ENCODE measurements at places on chromosomes 13 and 19.

DNA sequence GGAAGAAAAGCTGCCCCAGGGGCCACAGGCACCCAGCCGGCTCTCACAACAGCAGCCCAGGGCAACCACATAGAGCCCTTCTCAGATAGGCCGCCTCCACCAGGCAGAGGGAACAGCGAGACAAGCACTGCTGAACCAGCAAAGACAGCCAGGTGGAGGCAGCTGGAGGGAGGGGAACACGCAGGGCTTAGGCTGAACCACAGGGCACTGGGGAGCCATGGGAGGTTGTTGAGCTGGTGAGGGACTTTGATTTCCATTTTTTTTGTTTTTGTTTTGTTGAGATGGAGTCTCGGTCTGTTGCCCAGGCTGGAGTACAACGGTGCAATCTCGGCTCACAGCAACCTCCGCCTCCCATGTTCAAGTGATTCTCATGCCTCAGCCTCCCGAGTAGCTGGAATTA lies 3.5 kb downstream of the GAMT start:
- peak; percentile 67 for DNase-seq

GRCh38 chr13:47317356-47317755 lies 420.5 kb upstream of the HTR2A start:
- DNase-seq, result no peak

GRCh38 chr19:8531470-8531869 lies 17.5 kb upstream of the ZNF414 start:
- no peak for DNase-seq

DNA sequence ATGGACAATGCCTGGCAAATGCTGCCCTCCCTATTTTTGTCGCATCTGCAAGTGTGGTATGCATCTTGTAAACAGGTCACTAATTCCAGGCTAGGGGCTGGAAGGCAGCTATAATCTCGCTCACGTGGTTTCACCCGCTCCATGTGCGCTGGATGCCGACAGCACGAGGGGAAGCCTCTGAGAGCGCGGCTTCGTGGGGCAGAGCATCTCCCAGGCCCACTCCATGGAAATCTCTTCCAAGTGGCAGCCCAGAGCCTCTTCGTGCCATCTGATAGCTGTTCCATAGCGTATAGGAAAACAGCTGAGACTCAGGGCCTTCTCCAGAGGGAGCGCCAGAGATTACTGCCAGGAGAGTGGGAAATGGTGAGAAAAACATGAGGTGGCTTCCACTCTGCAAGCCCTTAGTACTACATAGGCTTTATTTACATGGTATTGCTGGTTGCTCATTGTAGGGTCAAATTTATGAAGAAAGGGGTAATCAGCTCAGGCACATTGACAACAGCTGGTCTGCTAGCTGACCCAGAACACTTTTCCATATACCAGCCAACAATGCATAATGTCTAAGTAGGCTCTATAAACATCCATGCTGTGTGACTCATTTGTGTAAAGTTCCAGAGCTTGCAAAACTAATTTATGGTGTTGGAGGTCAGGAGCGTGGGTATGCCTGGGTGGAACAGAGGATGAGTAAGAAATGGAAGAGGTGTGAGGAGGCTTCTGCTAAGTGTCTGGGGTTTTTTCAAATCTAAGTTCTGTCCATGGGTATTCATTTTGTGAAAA lies 165.2 kb downstream of the SHISA2 start:
- DNase-seq, result no peak

- no peak for DNase-seq
Measured at GRCh38 chr19:13090511-13091231, 12.0 kb downstream of the LYL1 start.

DNA sequence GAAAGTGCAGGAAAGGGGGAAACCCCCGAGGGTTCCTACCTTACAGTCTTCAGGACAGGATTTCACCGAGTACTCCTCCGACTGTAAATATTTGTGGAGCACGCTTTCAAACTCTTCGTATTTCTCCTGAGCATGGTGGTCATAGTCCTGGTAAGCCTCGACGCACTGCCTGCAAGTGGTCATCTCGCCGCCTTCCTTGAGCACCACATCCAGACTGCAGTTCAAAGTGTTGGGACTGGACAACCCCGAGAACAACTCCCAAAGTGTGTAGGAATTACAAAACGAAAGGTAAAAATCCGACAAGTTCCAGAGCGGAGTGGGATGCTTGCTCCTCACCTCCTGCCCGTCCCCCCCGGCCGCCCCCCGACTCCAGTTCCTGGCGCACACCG lies 349.7 kb downstream of the LIG4 start:
- DNase-seq, result no peak

GRCh38 chr13:31452525-31452924 lies 252.8 kb downstream of the B3GLCT start:
- DNase-seq, result no peak

DNA sequence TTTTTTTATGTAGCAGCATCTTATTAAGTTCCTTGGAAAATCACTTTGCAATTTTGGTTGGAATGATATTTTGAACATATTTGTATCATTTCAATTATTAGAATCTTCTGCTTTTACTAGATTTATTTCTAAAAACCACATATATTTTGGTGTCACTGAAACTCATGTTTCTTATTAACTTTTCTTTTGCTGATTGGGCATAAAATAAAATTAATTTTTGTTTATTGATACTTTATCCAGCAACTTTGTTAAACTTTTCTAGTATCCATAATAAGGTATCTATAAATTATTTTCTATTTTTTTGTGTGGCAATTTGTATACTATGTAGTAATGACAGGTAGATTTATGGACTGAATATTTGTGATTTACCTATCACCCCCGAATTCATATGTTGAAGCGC lies 556.4 kb upstream of the ATXN8OS start:
- DNase-seq, result no peak

- no peak for DNase-seq
Measured at GRCh38 chr13:42071672-42072419, 23.4 kb downstream of the DGKH start.

DNA sequence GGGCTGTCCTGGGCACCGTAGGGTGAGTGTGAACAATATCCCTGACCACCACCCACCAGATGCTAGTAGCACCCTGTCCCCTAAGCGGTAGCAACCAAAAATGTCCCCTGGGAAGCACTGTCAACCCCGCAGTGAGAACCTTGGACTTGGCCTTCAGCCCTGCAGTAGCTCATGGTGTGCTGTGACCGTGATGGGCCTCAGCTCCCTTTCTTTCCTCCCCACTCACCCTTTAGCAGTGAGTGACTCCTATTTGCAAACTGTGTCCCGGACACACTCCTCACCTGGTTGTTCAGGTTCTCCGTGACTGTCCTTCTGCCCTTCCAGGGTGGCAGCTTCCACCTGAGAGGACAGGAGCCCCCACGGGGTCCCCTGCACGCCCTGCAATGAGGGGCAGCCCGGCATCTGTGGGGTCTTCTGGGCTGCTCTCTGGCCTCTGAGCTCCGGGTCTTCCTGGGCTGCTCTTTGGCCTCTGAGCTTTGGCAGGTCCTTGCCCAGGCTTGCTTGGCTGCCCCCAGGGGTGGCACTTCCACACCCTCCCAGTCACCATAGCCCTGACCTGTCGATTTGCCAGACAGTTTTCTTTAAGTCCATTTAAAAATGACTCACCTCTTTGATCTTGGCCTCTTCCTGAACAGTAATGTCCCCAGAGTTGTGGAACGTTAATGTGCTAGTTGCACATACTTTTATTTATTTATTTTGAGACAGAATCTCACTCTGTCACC lies 3.8 kb downstream of the KDM4B start:
- DNase-seq, result no peak

GRCh38 chr13:29883941-29884518 lies 33.6 kb upstream of the UBL3 start:
- DNase-seq, result no peak

DNA sequence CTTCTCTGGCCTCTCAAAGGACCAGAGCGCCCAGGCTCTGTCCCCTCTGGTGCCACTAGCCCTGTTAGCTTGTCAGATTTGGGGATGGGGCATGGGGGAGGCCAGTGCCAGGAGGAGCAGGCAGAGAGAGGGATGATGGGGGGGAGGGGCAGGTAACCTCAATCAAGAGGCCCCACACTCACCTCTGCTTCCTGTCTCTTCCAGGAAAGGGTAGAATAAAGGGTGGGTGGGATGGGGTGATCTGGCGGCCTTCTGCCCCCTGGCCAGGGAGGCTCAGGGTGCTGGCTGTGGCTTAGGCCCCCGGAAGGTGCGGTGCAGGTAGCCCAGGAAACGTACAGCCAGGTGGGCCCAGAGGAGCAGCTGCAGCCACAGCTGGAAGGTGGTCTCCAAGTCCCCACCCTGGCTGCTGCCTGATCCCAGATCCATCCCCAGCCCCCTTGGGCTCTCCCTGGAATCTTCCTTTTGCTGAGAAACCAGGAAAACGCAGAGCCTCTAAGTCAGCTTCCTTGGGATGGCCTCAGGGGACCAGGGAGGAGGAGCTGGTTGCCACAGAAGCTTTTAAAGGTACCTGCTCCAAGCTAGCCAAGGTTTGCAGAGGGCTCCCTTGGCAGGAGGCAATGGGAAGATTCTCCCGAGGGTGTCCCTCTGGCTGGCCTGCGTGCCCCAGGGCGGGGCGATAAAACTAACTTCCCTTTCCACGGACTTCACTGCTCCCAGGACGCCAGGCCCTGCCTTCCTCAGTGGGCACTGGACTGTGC lies 5.3 kb downstream of the PRKACA start:
- DNase-seq, result no peak

All from HL-60 (cell line).